Peyer's patch (tissue), 4 donors: ENCODE measurements at places on chromosomes 2 and 18. TPM values are rescaled to one million over a fixed set of nuclear protein-coding genes. Genes with fewer than 3 reads are reported as not detected.
A peak's percentile ranks its signal among the peaks of the same experiment; 100 is the strongest.

GRCh38 chr2:14678761-14679160, 46.2 kb downstream of the LRATD1 start:
- no peak for DNase-seq

DNA sequence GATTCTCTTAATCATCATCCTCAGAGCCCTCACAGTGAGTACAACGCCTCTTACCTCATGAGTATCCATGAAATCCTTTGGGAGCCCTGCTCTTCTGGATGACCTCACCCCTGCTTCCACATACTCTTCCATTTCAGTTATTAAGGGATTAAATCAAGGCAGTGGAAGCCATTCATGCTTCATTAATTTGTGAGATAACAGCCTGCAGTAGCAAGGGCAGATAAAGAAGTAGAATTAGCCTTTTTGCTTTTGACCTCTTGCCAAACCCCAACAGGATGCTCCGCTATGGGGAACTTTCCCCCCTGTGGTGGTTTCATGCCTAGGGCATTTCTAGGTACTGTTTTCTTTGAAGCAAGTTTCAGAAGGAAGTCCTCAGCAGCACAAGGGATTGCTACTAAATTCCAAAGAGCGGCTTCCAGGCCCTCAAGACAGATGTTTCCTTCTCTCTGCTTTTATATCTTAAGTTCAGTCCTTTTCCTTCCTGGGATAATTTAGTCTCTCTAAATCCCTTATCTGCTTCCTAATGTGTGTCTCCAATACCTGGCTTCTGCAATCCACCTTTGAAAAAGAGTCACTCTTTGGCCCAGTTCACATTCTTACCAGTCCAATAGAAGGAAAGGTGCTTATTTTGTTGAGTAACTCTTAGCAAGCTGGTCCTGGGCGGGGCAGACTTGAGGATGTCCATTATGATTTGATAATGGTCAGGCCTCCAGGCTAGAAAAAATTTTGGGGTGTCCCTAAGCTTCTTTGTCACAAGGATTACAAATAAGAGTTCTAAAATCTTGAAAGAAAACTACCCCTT, 76.9 kb downstream of the MYO1B start:
- DNase-seq, result peak; percentile 21

DNA sequence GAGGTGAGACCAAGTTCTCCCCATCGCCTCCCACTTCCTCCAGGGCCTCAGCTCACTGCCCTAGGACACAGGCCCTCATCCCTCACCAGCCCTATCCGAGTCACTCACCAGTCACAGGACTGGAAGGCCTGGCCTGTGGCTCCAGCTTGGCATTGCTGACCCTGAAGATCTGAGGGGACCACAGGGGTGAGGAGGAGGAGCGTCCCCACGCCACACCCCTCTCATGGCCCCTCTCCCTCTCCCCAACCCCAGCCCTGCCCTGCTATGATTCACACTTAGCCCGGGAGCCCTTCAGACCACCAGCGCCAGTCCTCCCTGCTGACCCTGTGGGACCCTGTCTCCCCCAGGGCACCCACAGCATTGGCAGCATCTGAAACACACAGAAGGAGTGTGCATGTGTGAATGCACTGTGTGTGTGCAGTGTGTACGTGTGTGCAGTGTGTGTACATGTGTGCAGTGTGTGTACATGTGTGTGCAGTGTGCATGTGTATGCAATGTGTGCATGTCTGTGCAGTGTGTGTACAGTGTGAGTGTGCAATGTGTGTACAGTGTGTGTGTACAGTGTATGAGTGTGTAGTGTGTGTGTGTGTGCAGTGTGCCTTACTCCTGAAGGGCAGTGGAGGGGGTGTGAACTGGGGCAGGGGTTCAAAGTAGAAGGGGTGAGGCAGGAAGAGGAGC, 29.4 kb upstream of the ANKRD62 start:
- DNase-seq, result no peak

DNA sequence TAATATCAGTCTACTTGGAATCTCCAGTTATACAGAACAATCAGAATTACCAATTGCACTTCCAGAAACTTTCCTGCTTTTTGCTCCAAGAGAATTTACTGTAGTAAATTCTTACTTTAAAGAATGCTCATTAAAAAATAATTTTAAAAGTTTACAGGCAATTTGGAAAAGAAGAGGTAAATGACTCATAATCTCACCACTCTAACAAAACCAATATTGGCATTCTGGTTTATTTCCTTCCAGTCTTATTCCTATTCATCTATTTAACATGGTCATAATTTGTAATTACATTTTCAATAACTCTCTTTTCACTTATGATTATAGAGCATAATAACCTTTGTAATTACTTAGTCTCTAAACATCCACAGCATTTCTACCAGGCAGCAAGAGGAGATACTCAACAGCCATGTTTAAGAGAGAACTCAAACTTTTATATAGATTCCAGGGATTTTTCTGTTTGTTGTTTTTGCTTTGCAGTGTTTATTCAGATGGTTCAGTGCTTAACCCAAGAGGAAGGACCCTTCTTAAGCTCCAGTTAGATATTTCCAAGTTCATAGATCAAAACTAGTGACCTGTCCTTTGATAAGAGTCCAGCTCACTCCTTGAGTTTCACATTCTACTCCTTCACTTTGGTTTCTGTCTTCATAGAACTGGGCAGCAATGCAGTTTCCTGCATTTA, 464.7 kb downstream of the TXNL1 start:
- no peak for DNase-seq

DNA sequence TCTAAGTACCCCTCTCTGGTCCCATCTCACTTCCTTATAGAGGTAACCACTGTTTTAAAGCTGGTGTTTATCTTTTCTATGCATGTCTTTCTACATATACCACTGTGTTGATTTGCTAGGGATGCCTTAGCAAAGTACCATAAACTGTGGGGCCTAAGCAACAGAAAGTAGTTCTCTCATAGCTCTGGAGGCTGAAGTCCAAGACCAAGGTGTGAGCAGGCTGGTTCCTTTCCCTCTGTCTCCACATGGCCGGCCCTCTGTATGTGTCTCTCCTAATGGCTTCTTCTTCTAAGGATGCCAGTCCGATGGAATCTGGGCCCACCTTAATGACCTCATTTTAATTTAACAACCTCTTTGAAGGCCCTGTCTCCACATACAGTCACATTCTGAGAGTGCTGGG, 40.8 kb upstream of the ROCK2 start:
- DNase-seq, result peak; percentile 68

GRCh38 chr2:11855064-11855760, 108.8 kb downstream of the LPIN1 start:
- DNase-seq, result no peak

DNA sequence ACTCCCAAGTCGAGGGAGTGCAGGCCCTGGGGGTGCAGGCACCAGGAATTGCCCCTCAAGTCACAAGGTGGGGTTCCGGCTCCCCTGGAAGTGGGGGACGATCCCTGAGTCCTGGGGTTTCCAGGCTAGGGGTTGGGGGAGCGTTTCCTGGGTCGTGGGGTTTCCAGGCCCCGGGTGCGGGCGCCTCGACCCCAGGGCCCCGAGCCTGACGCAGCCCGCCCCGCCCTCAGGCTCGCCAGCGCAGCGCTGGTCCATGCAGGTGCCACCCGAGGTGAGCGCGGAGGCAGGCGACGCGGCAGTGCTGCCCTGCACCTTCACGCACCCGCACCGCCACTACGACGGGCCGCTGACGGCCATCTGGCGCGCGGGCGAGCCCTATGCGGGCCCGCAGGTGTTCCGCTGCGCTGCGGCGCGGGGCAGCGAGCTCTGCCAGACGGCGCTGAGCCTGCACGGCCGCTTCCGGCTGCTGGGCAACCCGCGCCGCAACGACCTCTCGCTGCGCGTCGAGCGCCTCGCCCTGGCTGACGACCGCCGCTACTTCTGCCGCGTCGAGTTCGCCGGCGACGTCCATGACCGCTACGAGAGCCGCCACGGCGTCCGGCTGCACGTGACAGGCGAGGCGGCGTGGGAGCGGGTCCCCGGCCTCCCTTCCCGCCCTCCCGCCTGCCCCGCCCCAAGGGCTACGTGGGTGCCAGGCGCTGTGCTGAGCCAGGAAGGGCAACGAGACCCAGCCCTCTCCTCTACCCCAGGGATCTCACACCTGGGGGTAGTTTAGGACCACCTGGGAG, 12.0 kb downstream of the SIGLEC15 start:
- peak; percentile 84 for DNase-seq

The SATB2 gene
- 87.2 TPM for total RNA-seq

The CAPN14 gene
- total RNA-seq, result not detected

The WNT10A gene
- not detected for total RNA-seq

The SLC8A1 gene
- 20.6 TPM for total RNA-seq

- DNase-seq, result no peak
These were observed 460.4 kb downstream of the MBD2 start for GRCh38 chr18:53764086-53764485.

DNA sequence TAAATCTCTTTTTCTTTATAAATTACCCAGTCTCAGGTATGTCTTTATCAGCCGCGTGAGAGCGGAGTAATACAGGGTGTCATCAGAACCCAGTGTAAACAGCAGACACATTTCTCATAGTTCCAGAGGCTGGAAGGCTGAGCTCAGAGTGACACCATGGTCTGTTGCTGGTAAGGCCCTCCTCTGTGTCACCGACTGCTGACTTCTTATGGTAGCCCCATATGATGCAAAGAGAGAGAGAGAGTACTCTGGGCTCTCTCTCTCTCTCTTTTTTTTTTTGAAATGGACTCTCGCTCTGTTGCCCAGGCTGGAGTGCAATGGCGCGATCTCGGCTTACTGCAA, 60.0 kb downstream of the SNORC start:
- no peak for DNase-seq

DNA sequence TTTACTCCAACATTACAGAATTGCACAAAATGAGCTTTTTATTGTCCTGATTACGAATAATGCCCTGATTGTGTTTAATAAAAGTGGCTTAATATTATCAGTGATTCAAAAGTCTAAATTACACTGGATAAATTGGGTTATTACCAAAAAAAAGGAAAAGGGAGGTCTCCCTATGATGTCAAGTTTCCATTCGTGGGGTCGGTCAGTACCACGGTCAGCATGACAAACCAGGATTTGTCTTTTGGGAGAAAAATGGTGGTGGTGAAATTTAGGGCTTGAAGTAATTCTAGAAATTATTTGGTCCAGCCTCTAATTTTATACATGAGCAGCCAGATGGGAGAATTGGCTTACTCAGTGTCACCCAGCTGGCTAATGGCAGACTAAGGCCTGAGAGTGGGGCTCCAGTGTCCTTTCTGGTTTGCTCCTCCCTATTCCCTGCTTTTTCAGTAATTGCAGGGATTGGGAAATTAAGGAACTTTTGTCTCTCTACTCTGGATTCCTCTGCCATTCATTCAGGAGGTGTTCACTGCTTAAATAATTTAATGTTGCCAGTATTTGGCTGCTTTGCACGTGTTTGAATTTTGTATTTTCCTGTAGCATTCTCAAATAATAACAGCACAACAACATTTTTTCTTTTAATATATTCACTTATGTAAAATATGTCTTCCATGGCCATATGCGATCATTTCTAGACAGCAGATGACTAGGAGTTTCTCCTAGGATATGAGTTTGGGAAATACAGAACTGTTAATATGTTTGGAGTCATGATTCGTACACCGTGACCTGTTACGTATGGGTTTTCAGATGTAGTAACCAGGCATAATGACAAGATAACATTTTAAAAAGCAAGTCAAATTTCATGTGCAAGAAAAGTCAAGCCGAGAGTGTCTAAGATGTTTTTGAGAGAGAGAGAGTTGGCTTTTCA, 128.9 kb upstream of the NOSTRIN start:
- DNase-seq, result no peak

GRCh38 chr2:157460897-157461296, 17.0 kb upstream of the CYTIP start:
- no peak for DNase-seq

DNA sequence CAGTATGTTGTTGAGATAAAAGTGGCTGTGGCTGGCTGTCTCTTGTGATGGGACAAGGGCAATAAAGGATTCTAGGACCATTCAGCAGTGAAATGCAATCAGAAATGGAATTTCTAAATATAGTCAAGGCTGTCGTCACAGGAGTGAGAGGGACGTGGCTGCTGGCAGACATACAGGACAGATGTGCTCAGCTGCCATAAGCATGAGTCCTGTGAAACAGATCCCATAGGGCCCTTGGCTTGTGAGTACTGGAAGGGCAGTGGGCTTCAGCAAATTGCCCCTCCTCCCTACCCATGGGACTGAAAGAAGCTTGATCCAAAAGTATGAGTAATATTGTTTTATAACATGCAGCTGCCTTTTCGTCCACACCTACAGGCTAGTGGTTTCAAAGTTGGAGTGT, 4.2 kb upstream of the CNNM3 start:
- no peak for DNase-seq

- no peak for DNase-seq
These were observed 20.6 kb downstream of the MPPE1 start for GRCh38 chr18:11887328-11888128.

DNA sequence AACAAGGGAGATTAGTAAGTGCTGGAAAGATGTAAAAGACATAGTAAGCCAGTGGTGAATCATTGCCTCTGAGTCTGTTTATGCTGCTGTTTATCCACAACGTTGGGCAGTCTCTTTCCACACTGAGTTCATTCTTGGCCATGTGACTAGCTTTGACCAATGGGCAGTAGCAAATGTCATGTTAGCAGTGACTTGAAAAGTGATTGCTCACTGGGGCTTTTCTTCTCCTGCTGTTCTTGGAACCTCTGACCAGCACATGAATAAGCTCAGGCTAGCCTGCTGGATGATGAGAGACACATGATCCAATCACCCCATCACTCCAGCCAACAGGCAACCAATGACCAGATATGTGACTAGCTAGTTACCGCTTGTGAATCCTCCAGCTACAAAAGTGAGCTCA, 360.4 kb downstream of the SLC4A3 start:
- DNase-seq, result no peak

DNA sequence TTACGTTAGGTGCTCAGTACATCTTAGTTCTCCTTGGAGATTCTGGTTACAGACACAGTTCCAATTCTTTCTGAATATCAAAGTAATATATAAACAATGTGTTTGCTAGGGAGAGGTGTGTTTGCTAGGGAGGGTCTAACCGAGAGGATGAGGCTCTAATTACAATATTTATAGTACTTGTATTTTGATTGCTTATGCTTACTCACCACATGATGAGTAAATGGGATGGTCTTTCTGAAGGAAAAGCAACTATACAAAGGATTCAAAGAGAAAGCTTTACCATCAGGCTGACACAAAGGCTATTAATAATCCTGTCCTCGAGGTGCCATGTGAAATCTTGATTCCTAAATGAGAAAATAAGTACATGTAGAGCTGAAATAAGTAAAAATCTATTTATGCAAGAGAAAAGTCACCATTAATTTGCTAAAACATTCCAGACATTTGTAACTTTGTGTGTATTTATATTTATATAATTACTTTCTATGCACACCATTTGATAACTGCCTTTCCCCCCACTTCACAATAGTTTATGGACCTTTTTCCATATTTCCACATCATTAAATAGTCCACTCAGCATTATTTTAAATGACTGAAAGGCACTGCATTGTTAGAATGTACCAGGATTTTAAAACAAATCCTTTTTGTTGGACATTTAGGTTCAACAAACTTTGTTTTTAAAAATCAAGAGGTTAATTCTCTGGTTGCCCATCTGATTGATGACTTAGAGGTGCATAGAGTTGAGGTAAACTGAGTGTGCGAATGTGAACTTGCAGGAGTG, 94.5 kb upstream of the FN1 start:
- DNase-seq, result no peak

The CIB4 gene
- total RNA-seq, result not detected

- no peak for DNase-seq
These were observed 36.6 kb upstream of the CD28 start for GRCh38 chr2:203669820-203670219.

The KCNF1 gene
- total RNA-seq, result not detected

GRCh38 chr2:118954297-118955060, 12.5 kb downstream of the MARCO start:
- no peak for DNase-seq

The ASPRV1 gene
- total RNA-seq, result 1.6 TPM
